ENCODE measurements at places on chromosomes 5 and 9.

DNA sequence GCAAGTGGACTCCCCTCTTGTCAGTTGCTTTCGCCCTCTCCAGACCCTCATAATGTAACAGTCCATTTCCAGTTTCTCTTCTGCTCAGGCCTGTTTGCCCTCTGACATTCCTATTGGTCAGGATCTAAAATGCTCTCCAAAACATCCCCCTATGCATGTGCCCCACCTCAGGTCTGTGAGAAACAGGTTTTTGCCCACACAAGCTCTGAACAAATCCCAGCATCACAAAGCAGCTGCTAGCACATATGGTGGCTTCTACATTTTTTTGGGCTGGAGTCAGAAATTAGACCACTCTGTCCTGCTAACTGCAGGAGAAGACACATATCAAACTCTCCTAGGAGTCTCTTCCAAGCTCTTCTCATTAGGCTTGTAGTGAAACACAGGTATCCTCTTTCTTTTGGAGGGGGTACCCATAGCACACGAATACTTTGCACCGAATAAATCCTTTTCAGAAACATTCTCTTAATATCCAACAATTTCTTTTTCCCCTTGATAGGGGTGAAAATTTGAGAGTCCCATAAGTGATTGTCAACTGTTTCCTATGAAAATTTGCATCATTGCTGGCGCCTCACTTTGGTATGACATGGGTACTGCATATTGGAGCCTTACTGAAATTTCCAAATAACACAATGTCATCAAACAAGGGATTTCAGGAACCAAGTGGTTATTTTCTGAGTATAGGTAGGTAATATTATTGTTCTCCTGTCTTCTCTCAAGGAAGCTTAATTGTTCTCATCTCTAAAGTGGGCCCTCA lies 19.3 kb upstream of the HSPA9 start:
- DNase-seq = no peak

DNA sequence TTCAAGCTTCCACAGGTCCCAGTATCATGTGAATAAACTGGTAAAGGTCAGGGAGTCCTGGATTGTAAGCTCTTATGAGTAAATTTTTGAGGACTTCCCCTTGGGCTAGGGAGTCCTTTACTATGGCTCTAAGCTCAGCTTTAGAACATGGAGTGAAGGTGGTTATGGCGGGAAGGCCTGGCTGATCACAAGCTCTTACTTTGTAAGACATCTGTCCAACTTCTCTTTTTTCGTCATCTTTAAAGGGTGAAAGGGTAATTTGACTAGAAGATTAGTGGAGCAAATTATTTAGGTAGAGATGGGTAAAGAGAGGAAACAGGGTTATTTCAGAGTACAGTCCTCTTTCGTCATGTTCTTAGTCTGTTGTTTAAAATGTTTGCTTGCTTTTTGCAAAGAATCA lies 155.4 kb downstream of the AOPEP start:
- DNase-seq = no peak

GRCh38 chr5:43432486-43433375 lies 20.5 kb upstream of the CCL28 start:
- no peak for DNase-seq

- no peak for DNase-seq
Measured at GRCh38 chr5:76674330-76675066, 41.4 kb upstream of the F2R start.

DNA sequence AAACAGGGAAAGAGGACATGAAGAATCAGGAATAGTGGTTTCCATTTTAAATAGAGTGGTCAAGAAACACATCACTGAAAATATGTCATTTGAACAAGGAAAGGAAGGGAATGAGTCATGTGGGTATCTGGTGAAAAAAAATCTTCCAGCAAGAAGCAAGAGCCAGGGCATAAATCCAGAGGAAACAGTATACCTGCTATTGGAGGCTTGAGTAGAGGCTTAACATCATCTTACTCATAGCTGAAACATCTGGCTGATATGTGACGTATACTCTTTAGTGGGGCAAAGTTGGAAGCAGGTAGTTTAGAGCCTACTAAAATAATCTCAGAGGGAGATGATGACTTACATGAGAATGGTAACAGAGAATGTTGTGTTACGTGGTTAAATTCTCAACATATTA lies 517.2 kb downstream of the CAAP1 start:
- DNase-seq = no peak

DNA sequence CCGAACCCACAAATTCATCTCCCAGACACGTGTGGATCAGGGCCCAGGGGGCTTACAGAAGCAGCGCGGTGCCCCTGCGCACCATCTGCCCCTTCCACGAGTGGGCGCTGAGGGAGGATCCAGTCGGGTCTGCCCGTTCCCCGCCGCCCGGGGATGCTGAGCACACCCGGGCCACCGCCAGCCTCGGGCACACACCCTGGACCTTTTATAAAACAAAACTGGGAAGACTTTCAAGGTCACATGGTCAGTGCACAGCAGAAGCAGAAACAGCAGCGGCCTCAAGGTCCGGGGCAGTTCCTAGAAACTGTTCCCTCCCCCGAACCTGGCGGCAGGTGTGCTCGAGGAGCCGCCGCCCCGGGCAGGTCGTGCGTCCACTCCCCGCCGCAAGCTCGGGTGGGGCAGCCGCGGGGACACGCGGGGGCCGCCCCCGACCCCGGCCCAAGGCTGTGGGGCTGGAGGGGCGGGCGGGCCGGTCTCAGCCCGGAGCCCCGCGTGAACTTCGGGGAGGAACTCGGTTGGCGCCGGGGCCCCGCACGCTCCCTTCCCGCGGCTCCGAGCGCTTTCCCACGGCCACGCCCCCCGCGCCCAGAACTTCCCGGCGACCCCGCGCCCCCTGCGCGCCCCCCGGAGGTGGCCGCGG lies 633 bp upstream of the PPP1R26 start:
- DNase-seq = no peak

GRCh38 chr9:78358329-78359051 lies 61.6 kb downstream of the PSAT1 start:
- DNase-seq = no peak

DNA sequence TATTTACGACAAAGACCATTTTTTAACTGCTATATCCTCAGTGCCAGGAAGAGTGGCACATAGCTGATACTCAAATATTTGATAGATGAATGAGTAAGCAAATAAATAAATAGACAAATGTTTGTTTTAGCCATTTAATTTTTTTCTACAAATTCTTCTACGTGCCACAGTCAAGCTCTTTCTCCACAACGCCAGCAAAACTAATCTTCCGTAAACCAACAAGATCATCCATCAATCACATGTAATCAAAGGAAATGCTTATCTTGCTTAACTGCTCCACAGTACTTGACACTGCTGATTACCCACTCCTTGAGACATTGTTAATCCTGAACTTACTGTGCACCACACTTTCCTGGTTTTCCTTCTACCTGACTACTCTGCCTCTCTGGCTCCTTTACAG lies 136.7 kb downstream of the EDIL3 start:
- no peak for DNase-seq

DNA sequence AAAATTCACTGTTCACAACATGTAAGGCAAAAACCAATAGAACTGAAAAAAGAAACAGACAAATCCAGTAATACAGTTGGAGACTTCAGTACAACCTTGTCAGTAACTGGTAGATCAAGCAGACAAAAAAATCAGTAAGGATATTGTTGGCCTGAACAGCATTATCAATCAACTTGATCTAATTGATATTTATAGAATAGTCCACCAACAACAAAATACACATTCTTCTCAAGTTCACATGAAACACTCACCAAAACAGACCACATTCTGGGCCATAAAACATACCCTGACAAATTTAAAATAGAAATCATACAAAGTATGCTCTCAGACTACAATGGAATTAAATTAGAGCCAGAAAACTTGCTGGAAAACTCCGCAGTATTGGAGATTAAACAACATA lies 56.8 kb downstream of the DTWD2 start:
- no peak for DNase-seq

Measured in GM10248 (cell line).